ENCODE measurements at places on chromosomes 4 and X.

- no peak for DNase-seq
Measured at GRCh38 chrX:32448320-32448719, 763.0 kb downstream of the DMD start.

- no peak for DNase-seq
Measured at GRCh38 chr4:24686866-24687692, 102.7 kb upstream of the DHX15 start.

- DNase-seq: no peak
Measured at GRCh38 chr4:93066749-93067148, 761.8 kb upstream of the ATOH1 start.

- no peak for DNase-seq
Measured at GRCh38 chr4:83361416-83362103, 26.9 kb upstream of the HPSE start.
